Inflammatory macrophage (primary cell): ENCODE measurements at places on chromosomes 4 and X.

- no peak for DNase-seq
Observed at GRCh38 chr4:182494103-182494502, 250.9 kb downstream of the TENM3 start.

DNA sequence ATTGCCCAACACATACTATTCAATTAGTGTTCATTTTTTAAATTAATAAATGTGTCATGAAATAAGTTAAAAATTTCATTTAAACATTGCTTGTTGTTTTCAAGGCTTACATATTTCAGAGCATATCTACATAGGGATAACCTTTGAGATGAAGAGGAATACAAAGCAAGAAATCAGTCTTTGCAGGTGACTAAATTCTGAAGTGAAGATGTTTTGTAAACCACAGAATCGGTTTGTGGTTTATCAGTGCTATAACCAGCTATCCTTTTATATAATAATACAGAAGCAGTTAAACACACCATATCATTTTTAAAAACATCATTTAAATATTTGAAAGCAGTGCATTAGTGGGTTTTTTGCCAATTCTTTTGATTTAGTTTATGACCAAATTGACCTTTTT is 26.9 kb downstream of the FAM241A start:
- DNase-seq, result no peak

DNA sequence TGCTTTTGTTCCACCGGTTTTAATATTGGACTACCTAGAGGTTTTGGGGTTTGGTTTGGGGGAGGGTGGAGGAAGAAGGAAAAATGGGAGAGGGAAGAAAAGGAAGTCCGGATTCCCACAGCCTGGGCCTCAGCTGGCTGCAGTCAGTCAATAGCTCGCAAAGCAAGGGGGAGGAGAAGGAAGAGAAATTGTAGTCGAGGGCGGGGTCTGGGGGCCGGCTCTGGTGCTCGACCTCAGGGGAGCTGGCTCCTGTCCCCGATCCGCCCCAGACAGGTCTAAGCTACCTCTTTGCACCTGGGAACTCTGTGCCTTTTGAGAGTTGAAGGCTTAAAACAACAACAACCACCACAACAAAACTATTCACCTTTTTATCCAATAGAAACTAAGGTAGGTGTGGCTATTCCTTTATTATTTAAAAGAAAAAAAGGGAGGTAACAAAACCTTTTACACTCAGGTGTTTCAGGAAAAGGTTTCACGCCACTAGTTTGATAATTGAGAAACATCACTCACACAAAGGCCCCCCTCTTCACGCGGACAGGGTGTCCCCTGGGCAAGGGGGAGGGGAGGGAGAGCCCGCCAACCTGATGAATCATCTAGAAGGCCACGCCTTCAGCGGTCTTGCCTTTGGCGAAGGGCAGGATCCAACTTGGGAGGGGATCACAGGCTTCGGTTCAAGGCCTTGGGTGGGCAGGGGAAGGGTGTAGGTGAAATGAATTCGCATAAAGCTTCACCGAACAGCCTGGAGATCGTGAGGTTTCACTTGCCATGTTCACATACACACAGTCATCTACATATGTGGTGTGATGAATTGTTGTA is 1.6 kb upstream of the LNX1 start:
- DNase-seq, result no peak

DNA sequence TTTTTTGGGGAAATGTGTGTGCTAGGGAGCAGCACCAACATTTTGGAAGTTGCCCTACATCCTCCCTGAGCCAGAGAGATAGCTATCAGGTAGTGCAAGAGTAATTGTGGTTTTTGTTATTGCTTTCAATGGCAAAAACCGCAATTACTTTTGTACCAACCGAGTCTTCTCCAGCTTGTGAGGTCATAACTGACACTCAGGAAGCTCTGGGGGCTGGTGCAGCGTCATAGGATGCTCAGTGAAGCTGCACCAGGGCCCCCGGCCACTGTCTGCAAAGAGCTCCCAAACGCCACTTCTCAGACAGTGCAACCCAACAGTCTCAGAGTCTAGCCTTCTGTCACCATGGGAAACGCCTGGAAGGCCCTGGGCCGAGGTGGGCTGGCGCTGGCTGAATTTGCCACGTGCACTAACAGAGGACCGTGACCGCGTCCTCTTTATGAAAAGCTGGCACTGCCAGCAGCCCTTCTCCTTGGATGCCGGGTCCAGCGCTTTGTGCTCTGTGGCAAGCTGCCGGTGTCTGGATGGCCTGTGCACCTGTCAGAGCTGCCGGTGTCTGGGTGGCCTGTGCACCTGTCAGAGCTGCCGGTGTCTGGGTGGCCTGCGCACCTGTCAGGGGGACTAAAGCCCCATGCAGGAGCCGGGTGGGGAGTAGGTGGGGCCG is 19.4 kb downstream of the SH3TC1 start:
- DNase-seq, result no peak

GRCh38 chr4:143346206-143346605 is 9.5 kb downstream of the GAB1 start:
- no peak for DNase-seq

DNA sequence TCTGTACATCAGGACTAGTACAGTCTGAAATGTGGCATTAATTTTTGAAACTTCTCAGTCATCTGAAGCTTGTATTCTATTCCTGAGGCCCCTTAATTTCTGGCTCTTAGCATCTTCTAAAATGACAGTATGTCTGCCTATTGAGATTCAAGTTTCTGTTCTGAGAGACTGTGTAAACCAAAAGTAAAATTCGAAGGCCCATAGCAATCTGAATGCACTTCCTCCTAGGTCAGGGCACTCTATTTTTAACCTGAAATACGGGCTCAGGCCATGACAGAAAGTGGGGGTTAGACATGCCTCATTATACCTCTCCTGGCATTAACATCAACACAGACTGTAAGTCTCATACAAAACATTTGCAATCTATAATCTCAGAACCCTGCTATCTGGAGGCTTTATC is 584.4 kb downstream of the KLHL4 start:
- DNase-seq, result no peak

- no peak for DNase-seq
Observed at GRCh38 chr4:80619070-80619674, 283.6 kb downstream of the CFAP299 start.

- no peak for DNase-seq
Observed at GRCh38 chrX:40099055-40099958, 1.5 kb upstream of the BCOR start.

DNA sequence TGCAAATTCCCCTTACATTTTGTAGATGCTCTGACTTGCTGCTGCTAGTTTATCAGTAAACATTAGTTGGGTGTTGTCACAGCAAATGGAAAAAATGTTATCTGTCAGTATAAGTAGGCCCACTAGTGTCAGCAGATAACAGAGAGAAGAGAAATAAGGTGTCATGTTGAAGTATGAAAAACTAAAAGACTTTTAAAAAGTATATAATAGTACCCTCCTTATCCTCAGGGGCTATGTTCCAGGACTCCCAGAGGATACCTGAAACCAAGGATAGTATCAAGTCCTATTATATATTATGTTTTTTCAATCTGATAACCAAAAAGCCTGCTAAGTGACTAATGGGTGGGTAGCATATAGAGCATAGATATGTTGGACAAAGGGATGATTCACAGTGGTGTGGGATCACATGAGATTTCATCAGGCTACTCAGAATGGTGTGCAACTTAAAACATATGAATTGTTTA is 11.6 kb upstream of the BMP2K start:
- peak; percentile 66 for DNase-seq

DNA sequence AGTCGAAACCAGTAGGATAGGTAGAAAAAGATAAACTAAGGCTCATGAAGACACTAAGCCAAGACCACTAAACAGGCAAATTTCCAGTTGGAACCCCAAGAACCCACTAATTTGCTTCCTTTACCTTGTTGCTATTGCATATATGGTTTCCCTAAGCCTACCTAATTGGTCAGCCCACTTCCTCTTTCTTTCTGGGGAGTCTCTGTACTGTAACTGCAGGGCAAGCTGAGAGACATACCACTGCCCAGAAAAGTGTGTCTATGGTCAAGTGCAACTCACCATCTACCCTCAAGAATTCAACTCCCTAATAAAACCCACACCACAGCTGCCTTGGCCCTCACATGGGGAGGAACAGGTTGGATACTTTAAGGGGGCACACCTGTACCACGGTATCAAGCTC is 28.6 kb downstream of the IDS start:
- no peak for DNase-seq

GRCh38 chr4:3285558-3286334 is 7.1 kb upstream of the RGS12 start:
- DNase-seq, result peak; percentile 94

DNA sequence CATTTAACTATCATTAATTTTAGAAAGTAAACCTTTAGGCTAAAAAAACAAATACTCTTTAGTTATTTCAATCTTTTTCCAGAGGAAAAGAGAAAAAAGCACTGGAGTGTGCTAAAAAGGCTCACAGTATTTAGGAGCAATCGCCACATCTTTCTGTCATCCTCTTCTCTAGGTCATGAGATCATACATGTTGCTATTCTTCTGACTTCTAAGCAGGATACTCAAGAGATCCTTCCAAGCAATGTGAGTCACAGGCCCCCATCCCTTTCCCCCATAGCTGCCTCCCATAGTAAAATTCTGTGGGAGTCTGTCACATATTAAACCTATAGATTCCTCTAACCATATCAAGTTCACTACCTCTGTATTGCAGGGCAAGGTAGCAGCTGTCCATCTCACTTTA is 7.7 kb downstream of the EDNRA start:
- no peak for DNase-seq

DNA sequence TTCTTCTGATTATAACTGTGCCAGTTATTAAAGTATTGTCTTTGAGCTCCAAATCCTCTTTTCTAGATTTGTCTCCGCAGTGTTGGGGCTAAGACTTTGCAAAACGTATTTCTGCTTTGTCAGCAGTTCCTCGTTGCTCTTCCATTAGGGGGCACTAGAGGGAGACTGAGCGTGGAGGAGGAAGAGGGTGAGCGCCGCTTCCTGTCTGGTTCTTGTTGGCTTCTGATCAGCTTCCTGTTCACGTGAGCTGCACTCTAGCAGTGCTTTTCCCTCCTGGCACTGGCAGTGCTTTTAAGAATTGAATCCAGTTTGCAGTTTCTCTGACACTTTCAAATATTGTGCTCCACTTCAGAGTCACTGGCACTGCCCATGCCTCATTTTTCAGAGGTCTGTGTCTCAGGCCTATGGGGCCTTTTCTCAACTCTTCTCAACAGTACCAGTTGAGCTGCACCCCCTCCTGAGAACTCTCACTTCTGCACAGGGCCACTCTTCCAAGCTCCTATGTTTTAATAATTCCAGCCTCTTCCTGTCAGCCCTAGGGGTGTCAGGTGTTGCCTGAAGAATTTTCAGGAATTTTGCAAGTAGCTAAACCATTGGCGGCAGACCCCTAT is 54.4 kb upstream of the LCORL start:
- peak; percentile 29 for DNase-seq
